ENCODE measurements at places on chromosomes 11 and 22.

DNA sequence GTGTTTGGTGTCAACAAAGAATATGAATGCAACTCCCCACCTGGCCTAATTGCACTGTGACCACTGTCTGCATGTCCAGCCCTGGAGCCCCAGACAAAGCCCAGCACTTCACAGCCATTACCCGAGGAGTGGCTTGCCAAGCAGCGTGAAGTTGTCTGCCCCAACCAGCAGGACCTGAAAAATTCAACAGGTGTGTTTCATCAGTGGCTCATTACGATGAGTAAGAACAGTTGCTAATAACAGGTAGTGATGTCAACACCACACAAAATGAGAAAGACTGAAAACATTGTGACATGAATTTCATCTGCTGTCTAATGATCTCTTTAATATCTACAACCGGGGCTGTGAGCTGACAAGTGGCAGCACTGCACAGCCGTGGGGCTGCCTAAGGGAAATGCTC, 10.3 kb downstream of the MRPL21 start:
- DNase-seq: no peak

DNA sequence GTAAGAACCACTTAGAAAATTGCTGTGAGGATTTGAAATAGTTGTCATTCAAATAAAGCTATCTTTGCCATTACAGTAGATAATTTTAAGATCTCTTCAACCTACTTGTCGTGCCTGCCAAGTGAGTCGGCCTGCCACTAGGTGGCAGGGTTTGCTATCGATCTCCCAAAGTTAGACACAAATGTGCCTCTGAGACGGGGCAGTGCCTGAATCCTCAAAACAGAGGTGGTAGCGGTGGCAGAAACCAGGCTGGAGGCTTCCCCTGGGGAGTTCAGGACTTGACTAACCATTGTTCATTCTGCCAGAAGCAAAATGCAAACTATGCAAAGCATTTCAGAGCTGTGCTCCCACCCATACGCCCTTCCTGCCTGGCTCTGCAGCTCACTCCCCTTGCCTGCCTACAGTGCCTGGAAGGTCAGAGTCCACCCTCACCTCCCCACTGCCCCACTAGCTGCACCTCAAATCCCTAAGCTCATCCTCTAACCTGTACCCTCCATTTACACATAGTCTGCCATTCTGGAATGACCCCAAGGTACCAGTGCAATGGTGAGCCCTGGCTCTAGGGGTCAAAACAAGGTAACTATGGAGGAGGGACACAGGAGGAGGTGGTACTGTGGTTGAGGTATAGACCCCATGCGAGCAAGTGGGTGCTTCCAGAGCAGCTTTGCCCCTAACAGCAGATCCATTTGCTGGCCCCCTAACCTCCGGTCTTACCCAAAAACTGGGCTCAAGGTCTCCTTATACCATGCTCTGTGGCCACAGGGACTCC, 82.1 kb downstream of the C11orf58 start:
- peak; percentile 55 for DNase-seq

DNA sequence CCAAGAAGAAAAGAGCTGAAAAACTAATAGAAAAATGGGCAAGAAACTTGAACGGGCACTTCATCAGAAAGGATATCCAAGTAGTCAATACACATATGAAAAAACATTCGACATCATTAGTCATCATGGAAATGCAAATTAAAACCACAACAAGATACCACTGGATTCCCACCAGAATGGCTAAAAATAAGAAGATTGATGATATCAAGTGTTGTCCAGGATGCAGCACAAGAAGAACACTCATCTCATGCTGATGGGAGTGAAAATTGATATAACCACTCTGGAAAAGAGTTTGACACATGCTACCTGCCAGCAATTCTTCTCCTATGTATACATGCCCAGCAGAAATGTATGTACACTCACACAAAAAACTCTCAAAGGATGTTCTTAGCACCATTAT, 26.9 kb upstream of the SCUBE2 start:
- no peak for DNase-seq

- no peak for DNase-seq
Measured at GRCh38 chr22:26322179-26322905, 106.7 kb upstream of the ASPHD2 start.

DNA sequence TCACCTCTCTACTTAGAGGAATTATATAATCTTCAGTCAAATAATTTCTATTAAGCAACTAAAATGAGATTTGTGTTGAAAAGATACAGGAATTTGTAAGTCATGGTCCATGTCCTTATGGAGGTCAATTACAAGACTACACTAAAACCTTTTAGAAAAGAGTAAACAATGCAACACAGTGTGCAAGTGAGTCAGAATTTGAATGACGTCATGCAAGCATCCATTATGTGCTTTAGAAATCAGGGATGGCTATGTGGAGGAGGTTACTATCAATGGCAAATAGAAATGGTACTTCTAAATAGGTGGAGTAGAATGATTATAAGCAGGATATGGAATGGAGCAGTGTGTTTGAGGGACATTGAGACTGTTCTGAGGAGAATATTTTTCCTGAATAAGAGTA, 16.6 kb downstream of the OR10D3 start:
- DNase-seq: no peak

- DNase-seq: no peak
Measured at GRCh38 chr11:5712507-5712906, 22.9 kb downstream of the TRIM22 start.

Data from right kidney (tissue), 9 donors.